Fibroblast of skin of right biceps (primary cell): ENCODE measurements at places on chromosomes 16 and 17.

DNA sequence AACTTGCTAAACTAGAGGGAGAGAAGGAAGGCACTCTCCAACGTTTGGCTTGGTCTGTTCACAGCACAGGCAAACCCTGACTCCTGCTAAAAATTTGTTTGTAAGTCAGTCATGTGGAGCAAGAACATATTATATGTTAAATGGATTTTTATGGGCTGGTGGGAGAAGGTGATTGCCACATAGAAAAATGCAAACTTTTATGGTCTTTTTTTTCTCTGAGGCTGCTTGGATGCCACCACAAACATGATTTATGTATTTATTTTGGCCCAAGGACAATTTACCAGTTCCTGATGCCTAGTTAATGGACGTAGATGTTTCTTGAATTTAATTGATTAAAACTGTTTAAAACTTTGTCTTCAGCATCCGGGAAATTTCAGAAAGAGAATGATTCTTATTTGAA is 274.2 kb upstream of the MYOCD start:
- peak; percentile 43 for DNase-seq

DNA sequence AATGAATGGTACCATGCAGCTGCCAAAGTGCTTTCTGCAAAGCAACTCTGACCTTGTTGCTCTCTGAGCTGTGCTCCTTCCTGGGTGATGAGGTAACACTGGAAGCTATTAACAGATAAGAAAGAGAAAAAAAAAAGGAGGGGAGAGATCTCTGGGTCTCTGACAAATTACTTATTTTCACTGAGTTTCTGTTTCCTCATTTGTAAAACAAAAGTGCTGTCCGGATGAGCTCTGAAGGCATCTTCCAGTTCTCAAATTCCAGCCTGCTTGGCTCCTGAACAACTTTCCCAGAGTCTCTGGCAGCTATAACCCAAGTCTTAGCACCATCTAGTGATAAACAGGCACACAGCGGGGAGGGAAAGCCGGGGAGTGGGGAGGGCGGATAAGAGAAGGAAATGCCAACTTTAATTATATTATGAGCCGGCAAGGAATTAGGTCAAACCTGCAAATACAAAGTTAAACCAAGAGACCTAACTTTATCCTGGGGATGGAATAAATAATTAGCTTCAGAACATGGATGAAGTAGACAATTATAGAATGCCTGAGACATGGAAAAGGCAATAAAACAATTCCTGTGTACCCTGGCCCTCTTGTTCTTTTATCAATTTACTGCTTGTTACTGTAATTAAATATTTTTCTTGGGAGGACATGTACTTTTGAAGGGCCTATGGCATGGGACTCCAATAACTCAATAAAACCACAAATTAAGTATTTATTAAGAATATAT is 61.3 kb upstream of the KIFC3 start:
- peak; percentile 76 for DNase-seq

GRCh38 chr17:4584101-4584916 is at the start of gene SMTNL2:
TSS of gene SMTNL2 (plus strand) at chr17:4584529. CDS start at chr17:4584606, 77 bp downstream.
- DNase-seq = no peak

DNA sequence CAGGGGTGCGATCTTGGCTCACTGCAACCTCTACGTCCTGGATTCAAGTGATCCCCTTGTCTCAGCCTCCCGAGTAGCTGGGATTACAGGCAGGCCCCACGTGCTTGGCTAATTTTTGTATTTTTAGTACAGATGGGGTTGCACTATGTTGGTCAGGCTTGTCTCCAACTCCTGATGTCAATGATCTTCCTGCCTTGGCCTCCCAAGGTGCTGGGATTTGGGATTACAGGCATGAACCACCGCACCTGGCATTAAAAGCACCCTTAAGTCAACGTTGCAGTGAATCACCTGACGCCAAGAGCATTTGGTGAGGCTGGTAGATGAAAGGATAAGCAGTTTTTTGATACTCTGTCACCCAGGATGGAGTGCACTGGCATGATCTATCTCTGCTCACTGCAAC is 59.0 kb downstream of the NDE1 start:
- no peak for DNase-seq

DNA sequence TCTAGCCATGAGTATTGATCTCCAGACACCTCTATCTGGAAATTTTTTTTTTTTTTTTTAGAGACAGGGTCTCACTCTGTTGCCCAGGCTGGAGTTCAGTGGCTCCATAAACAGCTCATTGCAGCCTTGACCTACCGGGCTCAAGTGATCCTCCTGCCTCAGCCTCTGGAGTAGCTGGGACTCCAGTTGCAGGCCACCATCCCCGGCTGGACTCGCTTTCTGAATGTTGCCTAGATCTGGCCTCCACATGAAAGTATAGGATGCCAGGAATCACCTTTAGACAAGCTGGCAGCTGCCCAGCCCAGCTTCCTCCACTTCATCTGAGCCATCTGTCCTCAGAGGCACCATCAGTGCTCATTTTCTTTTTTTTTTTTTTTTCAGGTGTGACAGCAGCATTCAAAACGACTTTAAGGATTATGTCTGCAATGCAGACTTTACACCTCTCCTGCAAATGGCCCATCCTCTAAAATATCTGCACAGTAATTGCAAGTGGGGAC is 6.4 kb upstream of the PRR14 start:
- DNase-seq = no peak

GRCh38 chr17:57357392-57357784 is 101.1 kb downstream of the MSI2 start:
- no peak for DNase-seq

DNA sequence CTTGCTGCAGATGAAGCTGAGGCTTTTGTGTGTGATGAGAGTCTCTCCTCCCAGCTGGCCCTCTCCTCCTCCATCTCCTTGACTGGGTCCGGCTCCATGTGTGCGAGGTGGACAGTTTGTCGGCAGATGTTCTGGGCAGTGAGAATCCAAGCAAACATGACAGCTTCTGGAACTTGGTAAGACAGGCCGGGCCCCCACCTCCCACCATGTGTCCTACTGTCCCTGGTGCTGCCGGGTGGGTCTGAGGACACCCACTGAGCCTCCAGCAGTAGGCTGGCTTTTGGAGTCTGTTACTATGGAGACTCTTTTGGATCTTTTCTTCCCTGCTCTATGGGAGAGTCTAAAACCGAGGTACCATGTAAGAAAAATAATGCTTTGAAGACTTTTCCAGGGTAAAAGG is 12.7 kb downstream of the NUP85 start:
- no peak for DNase-seq

- DNase-seq = no peak
Measured at GRCh38 chr17:27206447-27206846, 87.5 kb upstream of the WSB1 start.

- no peak for DNase-seq
Measured at GRCh38 chr16:9235867-9236266, 144.4 kb downstream of the HAPSTR1 start.

DNA sequence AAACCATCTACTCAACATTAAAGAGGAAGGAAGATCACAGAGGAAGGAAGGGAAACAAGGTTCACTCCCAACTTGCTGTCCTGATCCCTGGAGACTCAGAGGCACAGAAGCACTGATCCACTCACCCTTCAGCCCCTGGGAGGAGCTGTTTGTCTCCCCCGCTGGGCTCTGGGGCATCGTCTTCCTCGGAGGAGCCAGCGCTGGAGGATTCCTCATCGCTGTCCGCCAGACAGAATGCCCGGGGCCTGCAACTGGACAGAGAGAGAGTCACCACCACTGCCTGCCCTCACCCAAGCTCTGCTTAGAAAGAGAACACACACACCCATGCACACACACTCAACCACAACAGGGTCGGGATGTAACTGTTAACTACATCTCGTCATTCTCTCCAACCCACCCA is 24.8 kb upstream of the ERN1 start:
- DNase-seq = no peak

DNA sequence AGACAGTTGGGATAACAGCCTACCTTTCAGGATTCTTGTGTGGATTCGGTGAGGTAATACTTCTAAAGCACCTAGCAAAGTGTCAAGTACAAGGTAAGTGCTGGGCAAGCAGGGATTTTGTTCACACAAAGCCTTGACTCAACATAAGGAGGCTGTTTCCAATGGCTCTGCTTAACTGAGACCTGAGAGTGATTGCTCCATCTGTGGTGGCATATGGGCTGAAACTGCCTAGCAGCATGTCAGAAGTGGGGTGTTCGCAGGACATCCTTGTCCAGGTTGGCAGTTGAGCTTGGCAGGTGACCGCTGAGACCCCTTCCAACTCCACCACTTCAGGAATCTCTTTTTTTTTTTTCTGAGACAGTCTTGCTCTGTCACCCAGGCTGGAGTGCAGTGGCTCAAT is 19.8 kb downstream of the IL4R start:
- no peak for DNase-seq

- DNase-seq = no peak
Measured at GRCh38 chr17:34852614-34853013, 108.6 kb downstream of the CCT6B start.
